ENCODE measurements at places on chromosomes 12 and 14.

- DNase-seq: no peak
Observed at GRCh38 chr12:116535241-116535640, 23.9 kb upstream of the MAP1LC3B2 start.

- DNase-seq: no peak
Observed at GRCh38 chr14:92651758-92652406, 96.5 kb downstream of the LGMN start.

DNA sequence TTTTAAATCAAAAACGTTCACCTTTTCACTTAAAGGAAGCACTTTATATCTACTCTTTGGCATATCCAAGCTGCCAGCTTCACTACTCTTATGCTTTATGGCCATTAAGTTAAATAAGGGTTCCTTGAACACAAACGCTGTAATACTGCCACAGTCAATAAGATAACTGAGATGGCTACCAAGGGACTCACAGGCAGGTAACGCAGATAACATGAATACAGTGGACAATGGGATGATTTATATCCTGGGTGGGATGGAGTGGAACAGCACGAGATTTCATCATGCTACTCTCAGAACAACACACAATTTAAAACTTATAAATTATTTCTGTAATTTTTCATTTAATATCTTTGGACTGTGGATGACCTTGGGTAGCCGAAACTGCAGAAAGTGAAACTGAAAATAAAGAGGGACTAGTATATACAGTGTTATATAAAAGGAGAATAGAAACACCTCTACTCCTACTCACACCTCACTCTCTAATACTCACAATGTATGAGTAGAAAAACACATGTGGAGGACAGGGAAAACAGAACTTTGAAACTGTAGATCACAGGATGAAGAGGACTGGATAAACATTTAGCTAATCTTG lies 367.3 kb downstream of the C12orf50 start:
- no peak for DNase-seq

GRCh38 chr12:14408208-14408607 lies 42.7 kb downstream of the ATF7IP start:
- no peak for DNase-seq
